ENCODE measurements at places on chromosomes 12 and 14. TPM values are rescaled to one million over a fixed set of nuclear protein-coding genes. Genes with fewer than 3 reads are reported as not detected.
A peak's percentile ranks its signal among the peaks of the same experiment; 100 is the strongest.

Gene NRL
- polyA plus RNA-seq = 2.8 TPM

Gene TEX22
- 2.4 TPM for polyA plus RNA-seq

Gene B3GNT4
- polyA plus RNA-seq = 3.6 TPM

Gene KRT6A
- polyA plus RNA-seq = not detected

Gene CYP27B1
- polyA plus RNA-seq = 1.2 TPM

Gene PLA2G1B
- 0.47 TPM for polyA plus RNA-seq

Gene DLK1
- polyA plus RNA-seq = 9.0 TPM

Gene SLC6A13
- polyA plus RNA-seq = 46.3 TPM

Gene CCDC197
- not detected for polyA plus RNA-seq

Gene ACRBP
- 4.7 TPM for polyA plus RNA-seq

Gene SLC5A8
- 36.4 TPM for polyA plus RNA-seq

Gene RERG
- 42.5 TPM for polyA plus RNA-seq

Gene C2CD5
- polyA plus RNA-seq = 77.8 TPM

Gene HHIPL1
- polyA plus RNA-seq = 1.8 TPM

Gene LHX5
- not detected for polyA plus RNA-seq

Gene LRFN5
- polyA plus RNA-seq = 8.9 TPM

DNA sequence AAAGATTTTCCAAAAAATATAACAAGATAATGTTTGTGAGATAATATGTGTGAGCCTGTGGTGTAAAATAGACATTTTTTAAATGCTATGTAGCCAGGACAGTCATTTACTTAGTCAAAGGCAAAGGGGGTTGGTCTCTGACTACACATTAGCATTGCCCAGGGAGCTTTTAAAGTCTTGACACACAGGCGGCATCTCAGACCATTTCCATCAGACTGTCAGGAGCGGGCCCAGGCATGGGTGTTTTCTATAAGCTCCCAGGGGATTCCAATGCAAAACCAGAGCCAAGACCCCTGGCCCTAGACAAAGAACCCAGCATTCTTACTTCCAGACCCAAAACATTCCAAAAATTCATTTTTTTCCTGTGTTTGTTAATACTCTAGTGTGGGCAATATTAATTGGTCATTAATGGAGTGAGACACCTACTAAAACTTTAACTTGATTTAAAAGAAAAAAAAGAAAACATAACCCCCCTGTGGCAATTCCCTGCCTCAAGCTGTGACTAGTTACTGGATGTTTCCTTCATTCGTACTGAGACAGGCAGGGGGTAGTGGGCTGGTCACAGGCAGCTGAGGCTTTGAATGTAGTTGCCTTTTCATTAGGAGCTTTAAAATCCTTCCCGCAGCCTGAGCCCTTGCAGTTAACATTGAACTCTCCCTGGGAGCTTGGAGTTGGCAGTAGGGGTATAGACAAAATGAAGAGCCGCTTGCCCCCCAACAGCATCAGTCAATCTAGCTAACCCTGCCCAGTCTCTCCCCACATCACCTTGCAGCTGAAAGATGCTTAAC, 103.7 kb downstream of the CMKLR1 start:
- no peak for DNase-seq

DNA sequence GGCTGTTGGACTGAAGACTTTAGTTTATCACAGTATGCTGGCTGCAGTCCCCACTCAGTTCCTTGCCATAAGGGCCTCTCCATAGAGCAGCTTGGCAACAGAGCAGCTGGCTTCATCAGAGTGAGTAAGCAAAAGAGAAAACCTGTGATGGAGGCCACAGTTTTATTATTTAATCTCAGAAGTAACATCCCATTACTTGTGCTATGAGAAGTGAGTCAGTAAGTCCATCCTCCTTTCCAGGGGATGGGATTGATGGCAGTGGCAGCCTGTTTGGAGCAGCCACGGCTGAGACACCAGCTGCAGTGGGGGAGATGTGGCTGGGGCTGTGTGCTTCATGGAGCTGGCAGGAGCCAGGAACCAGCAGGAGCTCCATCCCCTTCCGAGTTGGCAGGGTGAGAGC, 138.5 kb upstream of the SRRM4 start:
- DNase-seq = no peak

GRCh38 chr12:12975322-12976077, 23.5 kb upstream of the GPRC5D start:
- DNase-seq = no peak

- DNase-seq = no peak
Observed at GRCh38 chr14:96261053-96261452, 5.0 kb downstream of the BDKRB1 start.

- no peak for DNase-seq
Observed at GRCh38 chr12:25376985-25377384, 126.3 kb upstream of the KRAS start.

- DNase-seq = no peak
Observed at GRCh38 chr12:12197128-12197527, 69.7 kb downstream of the LRP6 start.

GRCh38 chr12:113237748-113238147, 16.5 kb downstream of the TPCN1 start:
- no peak for DNase-seq

DNA sequence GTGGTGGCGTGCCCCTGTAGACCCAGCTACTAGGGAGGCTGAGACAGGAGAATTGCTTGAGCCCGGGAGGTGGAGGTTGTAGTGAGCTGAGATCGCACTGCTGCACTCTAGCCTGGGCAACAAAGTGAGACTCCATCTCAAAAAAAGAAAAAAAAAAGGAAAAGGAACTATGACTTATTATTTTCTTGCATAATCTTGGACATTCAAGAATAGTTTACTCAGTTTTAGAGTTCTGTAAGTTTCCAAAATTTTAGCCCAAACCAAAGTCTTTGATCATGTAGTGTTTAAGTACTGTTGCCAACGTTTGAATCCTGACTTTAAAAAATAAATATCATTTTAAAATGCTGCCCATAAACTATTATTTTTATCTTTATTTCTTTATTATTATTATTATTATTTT, 6.2 kb downstream of the PSMA6 start:
- no peak for DNase-seq

- DNase-seq = no peak
Observed at GRCh38 chr12:45651029-45651428, 78.5 kb upstream of the ARID2 start.

DNA sequence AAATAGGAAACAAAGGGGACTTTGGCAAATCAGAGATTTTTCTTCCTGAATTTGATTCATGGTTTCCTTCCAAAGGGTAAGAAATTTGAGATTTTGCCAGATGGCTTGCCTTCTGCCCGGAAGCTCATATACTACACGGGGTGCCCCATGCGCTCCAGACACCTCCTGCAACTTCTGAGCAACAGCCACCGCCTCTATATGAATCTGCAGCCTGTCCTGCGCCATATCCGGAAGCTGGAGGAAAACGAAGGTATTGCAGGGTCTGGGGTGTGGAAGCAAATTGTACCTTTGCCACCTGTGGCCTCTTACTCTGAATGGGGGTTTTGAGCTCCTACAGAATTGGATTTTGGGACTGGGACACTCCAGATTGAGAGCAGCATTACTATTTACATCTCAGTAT, 63.5 kb downstream of the FRMD6 start:
- no peak for DNase-seq

GRCh38 chr12:52876372-52876771, 27.6 kb upstream of the KRT78 start:
- DNase-seq = no peak

DNA sequence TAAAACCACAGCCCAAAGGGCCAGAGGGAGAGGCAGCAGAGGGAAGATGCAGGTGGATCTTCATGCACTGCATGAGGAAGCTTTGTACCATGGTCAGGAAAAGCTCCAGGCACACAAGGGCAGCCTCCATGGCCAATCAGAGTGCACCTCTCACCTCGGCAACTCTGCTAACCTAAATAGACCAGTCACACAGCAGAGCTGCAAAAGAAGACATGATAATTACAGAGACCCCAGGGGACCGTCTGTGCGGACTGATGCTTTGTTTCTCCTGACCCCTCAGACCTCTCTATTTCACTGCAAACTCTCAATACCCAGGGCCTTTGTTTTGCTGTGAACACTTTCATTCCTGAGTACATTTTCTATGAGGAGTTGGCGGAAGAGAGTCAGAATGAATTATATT, 10.7 kb upstream of the TCL1B start:
- DNase-seq = no peak

GRCh38 chr12:116599285-116600136, 40.3 kb downstream of the MAP1LC3B2 start:
- DNase-seq = peak; percentile 60

DNA sequence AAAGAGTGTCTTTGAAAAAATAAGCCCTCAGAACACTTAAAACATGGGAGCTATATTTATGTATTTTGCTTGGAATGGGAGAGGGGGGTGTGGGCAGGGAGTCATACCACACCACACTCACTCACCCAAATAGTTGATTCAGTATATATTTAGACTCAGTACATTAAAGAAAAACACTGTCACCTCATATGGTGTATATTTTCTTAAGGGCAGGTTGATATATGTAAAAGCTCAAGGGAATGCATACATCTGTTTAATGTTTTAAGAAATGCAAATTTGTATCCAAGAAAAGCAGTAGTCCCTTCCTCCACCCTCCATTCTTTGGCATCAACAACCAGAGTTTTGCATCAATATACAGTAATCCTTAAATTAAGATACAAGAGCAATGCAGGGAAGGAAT, 1.4 kb downstream of the NFYB start:
- DNase-seq = no peak

DNA sequence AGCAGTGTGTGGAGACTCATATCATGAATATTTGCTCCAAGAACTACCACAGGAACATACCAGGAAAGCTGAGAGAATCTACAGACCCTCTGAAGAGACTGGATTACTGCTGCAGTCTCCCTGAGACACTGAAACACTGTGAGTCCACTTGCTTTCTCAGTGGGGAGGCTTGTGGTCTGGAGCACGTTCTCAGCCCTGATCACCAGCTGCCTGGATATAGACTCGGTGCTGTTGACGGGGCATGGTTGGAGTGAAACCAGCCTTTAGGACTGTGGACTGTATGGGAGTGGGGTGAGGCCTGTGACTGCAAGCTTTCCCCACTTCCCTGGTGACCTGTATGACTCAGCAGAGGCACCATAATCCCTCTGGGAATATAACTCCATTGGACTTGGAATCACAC, 525.8 kb upstream of the FBXO33 start:
- no peak for DNase-seq

GRCh38 chr12:101172316-101172715, 37.7 kb downstream of the SLC5A8 start:
- no peak for DNase-seq

DNA sequence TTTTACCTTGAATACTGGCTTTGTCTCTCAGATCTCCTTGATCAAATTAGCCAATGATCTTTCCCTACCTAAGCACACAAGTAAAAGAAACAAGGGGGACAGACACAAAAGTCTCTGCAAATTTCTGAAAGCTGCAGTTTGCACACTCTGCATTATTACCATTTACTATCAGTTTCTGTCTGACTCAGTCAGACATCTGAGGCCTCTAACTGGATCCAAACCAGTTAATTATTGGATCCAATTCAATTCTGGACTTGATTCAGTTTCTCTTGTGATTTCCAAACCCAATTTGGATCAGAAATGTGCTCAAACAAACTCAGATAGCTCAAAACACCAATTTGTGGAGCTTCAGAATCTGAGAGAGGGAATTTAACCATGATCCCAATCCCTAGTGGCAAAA, 16.6 kb downstream of the SSTR1 start:
- no peak for DNase-seq

DNA sequence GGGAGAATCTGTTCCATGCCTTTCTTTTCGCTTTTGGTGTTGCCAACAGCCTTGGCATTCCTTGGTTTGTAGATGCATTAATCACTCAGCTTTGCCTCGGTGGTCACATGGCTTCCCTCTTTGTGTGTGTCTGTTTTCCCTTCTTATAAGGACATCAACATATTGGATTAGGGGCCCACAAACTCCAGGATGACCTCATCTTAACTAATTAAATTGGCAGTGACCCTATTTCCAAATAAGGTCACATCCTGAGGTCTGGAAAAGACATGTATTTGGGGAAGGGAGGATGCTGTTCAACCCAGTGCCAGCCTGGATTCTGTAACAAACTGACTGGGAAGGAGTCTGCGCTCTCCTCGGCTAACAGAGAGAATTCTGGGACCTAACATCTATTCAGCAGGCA, 365.7 kb upstream of the FKBP4 start:
- no peak for DNase-seq

GRCh38 chr12:21353487-21353886, 18.8 kb upstream of the SLCO1A2 start:
- DNase-seq = no peak

DNA sequence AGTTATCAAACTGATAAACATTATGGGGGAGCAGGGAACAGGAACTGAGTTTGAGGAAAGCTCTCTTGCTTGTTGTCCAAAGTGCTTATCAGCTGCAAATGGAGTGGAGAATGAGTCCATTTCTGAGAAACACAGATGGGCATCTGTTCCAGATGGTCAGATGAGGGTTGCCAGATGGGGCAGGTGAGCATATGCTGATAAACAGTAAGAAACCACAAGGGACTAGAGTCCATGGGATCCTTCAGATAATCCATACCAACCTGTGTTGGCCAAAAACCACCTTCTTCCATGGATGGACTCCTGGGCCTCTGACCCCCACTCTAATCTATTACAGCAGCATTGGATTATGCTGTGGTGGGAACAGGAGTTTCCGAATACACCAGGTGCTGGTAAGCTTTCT, 38.3 kb downstream of the GNS start:
- DNase-seq = no peak

DNA sequence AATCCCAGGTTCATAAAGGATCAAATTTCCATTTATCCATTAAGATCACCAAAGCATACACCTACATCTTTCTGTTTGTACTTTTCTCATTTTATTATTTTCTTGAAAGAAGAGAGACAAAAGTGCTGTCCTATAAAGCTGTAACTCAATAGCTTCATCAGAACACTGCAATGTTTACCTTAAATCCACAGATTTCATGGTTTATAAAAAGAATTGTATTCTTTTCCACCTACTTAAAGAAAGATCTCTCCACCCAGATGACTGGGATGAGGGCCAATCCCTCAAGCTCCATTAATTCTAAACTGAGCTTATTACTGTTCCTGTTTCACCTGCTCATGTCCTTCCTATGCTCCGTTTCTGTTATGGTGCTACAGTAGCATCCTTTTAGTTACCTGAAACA, 470.6 kb downstream of the BCAT1 start:
- no peak for DNase-seq

DNA sequence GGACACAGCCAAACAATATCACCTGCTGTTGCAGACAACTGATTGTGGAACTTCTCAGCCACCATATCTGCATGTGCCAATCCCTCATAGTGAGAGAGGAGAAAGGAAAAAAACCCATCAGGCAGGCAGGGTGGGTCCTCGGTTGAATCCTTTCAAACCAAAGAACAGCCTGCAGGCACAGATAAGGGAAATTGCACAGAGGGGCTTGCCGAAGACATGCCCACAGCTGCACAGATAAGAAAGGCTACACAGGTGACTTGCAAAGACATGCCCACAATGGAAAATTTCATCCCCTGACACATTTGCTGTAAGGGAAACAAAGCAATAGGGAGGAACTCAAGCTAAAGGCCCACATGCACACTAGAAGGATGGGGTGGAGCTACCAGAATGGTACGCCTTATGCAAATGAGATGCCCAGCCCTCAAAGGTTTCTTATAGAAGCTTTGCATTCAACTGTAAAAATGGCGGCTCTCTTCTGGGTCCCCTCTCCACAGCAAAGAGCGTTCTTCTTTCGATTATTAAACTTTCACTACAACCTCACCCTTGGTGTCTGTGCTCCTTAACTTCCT, 170.0 kb upstream of the TMPO start:
- no peak for DNase-seq
